Hematopoietic multipotent progenitor cell (in vitro differentiated cells): ENCODE measurements at places on chromosomes 7 and 10. TPM values are rescaled to one million over a fixed set of nuclear protein-coding genes. Genes with fewer than 3 reads are reported as not detected.
A peak's percentile ranks its signal among the peaks of the same experiment; 100 is the strongest.

The CPA2 gene
- total RNA-seq, result under 0.01 TPM

The GBX1 gene
- not detected for total RNA-seq

GRCh38 chr10:114043532-114044246 lies at the start of gene ADRB1:
ADRB1 (plus strand) TSS chr10:114043866; CDS start chr10:114044133, 267 bp downstream.
- DNase-seq, result peak; percentile 50

DNA sequence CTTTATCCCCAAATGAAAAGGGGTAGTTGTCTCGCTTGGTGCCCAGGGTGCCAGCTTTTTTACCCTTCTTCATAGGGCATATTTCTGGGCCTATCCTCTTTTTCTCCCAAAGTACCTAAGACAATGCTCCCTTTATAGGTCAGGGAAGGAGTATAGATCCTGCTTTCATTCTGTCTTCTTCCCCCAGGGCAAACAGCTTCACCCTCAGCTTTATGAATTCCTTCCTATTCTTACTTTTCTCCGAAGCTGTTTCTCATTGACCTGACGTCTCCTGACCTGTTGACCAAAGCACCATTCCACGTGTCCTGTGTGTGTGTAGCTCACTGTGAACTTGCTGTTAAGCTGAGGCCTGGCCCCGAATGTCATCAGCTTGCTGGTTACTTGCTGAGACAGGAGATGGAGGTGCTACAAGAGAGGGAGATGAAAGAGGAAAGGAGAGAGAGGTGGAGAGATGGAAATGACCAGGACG lies 48.9 kb downstream of the PYROXD2 start:
- no peak for DNase-seq

The AGBL3 gene
- total RNA-seq, result 0.81 TPM

The TFPI2 gene
- 0.81 TPM for total RNA-seq

GRCh38 chr7:55021053-55021452 lies 2.2 kb downstream of the EGFR start:
- DNase-seq, result no peak

- no peak for DNase-seq
Measured at GRCh38 chr7:6502886-6503285, 48.4 kb downstream of the GRID2IP start.

DNA sequence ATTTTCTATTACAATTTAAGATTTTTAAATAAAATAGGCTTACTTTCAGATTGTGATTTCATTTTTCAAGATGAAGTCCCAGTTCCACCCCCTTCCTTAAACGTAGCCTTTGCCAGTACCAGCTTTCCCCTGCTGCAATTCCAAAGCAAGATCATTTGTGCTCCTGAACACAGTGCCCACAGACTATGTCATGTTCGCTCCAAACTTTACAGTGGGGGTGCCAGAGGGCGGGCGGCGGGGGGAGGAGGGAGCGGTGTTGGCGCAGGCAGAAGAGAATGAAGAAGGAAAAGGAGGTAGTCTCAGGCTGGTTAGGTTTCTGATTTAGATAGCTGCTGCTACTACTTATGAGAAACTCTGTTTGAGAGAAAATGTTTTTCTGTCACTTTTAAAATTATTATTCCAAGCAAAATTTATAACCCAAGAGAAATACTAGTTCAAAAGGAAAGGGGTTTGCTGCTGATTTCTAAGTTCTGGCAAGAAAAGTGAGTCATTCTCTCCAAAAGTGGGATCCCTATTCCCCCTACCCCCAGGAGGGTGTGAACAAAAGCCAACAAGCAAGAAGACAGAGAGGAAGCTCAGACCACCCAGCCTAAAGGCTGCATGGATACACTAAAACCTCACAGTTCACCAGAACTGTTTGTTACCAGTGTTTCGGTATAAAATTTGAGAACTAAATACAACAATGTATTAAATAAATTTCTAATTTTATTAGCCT lies 109.6 kb downstream of the SRPK2 start:
- no peak for DNase-seq

- DNase-seq, result no peak
Measured at GRCh38 chr10:124344931-124345330, 73.8 kb downstream of the OAT start.

DNA sequence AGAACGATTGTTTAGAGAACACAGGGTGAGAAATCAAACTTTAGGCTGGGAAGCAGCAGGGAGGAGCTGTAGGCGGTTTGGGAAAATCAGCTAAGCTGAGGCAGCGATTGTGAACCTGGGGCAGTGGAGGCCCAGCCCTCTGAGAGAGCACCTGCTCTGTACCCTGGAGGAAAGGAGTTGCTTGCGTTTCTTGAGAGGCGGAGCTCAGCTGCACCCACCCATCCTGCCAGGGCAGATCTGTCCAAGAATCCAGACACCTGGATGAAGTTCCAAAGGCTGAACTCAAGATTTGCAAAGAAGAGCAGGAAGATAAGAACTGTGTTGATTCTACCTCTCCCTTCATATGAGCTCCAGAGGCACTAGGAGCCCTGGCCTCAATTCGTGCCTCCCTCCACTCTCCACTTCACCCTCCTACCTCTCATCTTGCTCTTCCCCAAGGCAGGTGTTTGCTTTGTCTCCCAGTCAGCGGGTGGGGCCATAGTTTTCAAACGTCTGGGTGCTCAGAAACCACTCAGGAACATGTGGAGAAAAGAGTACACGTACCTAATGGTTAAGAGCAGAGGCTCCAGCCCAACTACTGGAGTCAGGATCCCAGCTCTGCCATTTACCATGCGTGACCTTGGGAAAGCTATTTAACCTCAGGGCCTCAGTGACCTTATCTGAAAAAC lies 21.5 kb upstream of the TMEM213 start:
- no peak for DNase-seq

The CUTC gene
- 16.2 TPM for total RNA-seq
